ENCODE measurements at places on chromosomes 12 and 14.

GRCh38 chr12:101670007-101670671 is 27.3 kb upstream of the CHPT1 start:
- DNase-seq, result peak; percentile 91

DNA sequence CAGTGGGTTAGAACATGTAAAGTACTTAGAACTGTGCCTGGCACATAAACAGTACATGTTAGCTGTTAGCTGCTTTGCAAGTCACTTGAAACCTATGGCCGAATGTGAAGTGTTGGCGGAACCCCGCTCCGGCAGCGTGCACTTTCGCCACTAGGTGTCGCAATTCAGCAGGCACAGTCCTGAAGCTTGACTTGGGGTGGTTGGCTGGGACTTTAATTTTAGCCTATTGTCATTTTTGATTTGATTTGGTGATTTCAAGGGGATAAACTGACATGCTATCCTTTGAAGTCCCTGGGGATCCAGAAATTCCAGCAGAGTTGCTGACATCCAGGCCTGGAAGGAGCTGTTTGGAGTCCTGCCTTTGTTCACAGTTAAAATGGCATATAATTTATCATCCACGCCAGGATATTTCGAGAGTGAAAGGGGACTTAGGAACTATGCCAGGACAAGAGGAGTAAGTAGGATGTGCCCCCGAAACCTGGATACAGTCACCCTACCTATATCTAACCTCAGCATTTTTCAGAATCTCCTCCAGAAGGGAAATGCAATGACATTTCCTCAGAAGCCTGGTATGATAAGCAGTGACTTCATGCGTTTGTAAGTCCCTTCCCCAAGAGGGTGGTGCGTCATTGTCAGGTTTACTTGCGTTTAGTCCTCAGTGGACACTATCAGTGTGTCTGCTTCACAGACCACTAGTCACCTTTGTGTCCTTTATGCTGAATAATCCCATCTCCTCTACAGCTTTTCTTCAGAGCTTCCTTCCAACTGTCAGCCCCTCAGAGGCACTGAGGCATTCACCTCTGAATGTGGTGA is 3.5 kb upstream of the TSPAN9 start:
- peak; percentile 88 for DNase-seq

DNA sequence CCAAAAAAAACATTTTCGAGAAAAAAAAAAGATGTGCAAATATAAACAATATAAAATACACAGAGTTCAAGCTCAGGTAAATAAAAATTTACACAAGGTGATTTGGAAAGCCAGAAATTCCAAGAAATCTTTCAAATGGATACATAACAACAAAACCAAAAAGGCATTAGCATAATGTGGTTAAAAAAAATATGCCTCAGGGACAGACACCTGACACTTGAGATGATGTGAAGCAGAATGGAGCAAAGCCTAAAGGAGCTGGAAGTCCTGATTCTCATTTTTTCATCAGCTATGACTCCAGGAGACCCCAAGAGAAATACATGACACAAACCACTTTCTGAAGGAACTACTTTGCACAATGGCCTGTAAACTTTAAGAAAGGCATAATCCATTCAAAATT is 98.6 kb downstream of the PPP2R5E start:
- no peak for DNase-seq

GRCh38 chr12:79275631-79276030 is 411.1 kb downstream of the SYT1 start:
- no peak for DNase-seq

DNA sequence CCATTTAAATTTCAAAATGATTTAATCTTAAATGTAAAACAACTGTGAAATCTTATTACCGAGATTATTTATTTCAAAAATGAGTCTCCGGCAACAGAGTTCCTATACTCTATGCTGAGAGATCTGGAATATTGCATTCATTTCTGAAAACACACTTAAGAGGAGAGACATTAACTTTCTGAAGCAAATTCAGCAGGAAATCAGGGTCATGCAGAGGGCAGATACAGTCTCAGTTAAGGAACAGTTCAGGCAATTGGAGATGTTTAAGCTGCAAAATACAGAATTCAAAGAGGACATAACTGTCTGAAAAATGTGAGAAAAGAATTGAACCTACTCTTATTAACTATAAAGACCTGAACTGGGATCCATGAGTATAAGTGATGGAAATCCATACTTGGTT is 320.7 kb downstream of the PAWR start:
- no peak for DNase-seq

GRCh38 chr14:89702073-89702875 is 252.3 kb downstream of the EFCAB11 start:
- no peak for DNase-seq

Measured in OCI-M1 (cell line).